ELR (cell line): ENCODE measurements at places on chromosomes 2 and 18.

- DNase-seq, result no peak
Measured at GRCh38 chr2:49237867-49238603, 83.7 kb upstream of the FSHR start.

DNA sequence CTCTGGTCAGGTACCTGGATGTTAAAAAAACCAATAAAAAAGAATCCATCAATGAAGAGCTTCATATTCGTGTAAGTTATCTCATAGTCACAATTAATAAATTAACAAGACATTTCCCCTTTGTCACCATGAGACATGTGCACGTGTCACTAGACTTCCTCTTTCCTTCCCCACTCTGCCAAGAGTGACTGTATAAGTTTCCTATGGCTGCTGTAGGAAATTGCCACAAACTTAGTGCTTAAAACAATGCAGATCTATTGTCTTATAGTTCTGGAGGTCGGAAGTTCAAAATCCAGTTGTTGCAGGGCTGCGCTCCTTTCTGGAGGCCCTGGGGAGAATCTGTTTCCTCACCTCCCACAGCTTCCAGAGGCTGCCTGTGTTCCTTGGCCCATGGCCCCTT, 35.8 kb downstream of the SLC9A4 start:
- DNase-seq, result no peak

- DNase-seq, result no peak
Measured at GRCh38 chr2:177262092-177262491, 2.4 kb downstream of the NFE2L2 start.

DNA sequence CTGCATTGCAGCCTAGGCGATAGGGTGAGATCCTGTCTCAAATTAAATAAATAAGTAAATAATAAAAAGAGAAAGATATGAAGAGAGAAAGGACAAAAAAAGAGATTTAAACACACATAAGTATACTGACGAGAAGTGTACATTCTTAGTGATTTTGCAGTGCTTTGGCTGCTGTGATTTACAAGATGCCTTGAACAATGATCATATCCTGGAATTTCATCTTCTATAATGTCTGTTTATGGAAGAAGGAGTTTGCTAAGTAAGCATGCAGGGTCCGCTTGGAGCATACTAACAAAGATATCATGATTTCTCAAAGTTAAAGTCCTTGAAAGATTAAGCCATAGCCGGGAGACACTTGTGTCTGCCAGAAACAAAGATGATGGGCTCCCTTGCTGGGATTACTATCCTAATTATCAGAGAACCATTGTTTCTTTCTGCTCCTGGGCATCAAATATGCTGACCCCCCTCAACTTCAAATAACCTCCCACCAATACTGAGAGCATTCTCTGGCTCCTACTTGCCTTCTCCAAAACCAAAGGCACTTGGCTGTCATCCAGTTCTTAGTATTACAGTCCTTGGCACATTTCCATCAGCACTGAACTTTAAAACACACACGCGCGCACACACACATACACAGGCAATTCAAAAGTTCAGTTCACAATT, 47.5 kb upstream of the STAM2 start:
- DNase-seq, result peak; percentile 49

GRCh38 chr2:55092439-55092838, 42.2 kb upstream of the RTN4 start:
- DNase-seq, result no peak

GRCh38 chr2:181393472-181393871, 63.7 kb upstream of the ITGA4 start:
- DNase-seq, result peak; percentile 74

DNA sequence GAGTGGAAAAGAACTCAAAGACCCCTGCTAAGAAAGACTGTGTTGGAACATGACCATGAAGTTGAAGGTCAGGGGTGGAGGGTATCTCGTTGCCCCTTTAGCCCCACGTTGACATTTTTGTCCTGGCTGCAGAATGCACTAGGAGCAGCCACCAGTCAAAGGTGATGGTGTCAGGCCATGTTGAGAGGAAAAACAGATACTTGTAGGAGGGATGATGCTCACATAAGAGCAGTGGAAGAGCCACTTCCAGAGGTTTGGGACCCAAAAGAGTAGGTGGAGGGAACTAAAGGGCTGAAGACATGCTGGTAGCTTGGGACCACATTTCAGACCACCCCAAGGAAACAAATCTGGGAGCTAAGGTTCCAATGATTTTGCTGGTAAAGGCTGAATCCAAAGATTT, 159.0 kb downstream of the MYO3B start:
- no peak for DNase-seq

- DNase-seq, result no peak
Measured at GRCh38 chr2:234130777-234131181, 80.3 kb downstream of the SPP2 start.

GRCh38 chr2:190887089-190887488, 6.5 kb downstream of the GLS start:
- DNase-seq, result peak; percentile 64

GRCh38 chr2:62014102-62014501, 108.6 kb downstream of the COMMD1 start:
- peak; percentile 5 for DNase-seq

DNA sequence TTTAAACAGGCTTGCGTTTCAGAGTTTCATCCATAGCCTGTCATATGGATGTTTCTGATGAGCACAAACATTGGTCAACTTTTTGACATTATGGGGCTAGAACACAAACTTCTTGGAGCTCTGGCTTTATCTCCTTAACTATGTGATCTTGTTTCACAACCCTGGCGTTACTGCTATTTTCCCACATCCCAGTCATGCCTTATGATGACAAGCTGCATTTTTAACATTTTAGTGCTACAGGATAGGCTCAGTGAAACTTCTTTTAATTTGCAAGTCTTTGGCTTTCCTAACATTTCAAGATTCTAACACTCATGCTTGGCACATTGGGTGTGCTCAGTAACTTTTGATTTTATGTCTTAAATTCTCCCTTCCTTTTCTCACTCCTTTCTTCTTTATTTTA, 21.0 kb upstream of the PDE1A start:
- DNase-seq, result no peak

- no peak for DNase-seq
Measured at GRCh38 chr2:174025271-174026121, 60.3 kb upstream of the SP3 start.

GRCh38 chr2:195451160-195451559, 205.9 kb upstream of the SLC39A10 start:
- no peak for DNase-seq

- DNase-seq, result no peak
Measured at GRCh38 chr2:159650574-159650973, 34.2 kb upstream of the BAZ2B start.

DNA sequence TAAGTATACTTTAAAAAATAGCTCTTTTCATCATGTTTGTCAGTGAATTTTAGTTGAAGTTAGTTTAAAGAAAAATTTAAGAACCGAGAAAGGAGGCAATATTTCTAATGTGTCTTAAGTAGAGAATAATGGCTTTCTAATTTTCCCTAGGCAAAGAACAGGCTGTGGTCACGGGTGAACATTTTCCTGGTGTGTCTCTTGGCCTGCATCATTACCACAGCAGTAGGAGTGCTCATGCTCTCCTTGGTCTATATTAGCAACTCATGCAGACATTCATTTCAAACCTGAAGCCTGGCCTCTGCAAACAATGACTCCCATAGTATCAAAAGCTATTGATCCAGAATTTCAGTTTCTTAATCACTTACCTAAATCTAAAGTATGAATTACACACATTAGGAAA, 57.4 kb downstream of the C18orf54 start:
- DNase-seq, result no peak

DNA sequence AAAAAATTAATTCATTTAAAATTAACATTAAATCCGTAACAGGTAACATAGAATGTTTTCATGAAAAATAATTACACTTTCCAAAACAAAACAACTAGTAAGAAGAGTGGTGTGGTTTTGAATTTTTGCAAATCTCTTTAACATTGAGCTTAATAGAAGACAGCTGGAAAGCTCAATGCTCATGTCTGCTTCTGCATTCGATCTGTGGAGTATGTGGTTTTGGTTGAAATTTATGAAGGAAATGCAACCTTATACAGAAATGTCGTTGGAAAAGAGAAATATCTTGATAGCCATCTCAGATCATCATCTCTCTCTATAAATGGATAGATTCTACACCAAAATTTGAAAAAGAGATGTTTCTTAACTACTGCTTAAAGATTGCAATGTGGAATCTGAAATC, 17.3 kb upstream of the FHL2 start:
- DNase-seq, result no peak

GRCh38 chr18:25099895-25100294, 252.1 kb downstream of the ZNF521 start:
- no peak for DNase-seq

GRCh38 chr18:12827588-12827987, 56.4 kb downstream of the PTPN2 start:
- no peak for DNase-seq

DNA sequence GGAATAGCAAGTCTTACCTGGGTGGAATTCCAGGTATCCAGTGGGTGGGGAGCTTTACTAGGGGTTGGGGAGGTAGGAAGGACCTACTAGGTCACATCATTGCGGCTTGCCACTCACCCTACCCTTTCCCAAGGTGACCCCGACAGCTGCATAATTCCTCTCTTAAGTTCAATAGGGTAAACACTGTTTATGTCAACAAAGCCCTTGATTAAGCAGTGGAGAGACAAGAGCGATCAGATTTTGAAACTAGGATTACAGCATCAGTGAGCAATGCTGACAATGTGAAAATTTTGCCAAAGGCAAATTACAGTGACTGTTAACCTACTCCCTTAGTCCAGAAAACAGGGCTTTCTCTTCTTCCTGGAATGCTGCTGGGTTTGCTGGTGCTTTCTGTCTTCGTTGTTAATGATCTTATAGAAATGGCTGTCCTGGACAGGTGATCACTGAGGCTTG, 14.5 kb downstream of the SLC19A3 start:
- DNase-seq, result peak; percentile 69

GRCh38 chr2:229686122-229686919, 28.0 kb downstream of the DNER start:
- DNase-seq, result no peak

DNA sequence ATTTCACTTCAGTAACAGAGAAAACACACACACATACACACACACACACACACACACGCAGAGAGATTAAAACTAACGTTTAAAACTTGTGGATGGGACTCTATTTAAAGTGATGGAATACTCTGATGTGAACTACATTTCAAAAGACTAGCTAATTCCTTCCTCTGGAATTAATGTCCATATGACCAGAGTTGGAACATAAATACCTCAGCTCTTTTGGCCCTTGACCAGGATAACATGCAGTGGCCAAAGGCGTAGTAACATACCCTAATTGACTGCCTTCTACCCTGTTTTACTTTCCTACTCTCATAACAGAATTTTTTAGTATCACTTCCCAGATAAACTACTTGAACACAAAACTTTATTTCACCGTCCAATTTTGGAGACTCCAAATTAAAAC, 671.3 kb upstream of the CHAC2 start:
- no peak for DNase-seq

DNA sequence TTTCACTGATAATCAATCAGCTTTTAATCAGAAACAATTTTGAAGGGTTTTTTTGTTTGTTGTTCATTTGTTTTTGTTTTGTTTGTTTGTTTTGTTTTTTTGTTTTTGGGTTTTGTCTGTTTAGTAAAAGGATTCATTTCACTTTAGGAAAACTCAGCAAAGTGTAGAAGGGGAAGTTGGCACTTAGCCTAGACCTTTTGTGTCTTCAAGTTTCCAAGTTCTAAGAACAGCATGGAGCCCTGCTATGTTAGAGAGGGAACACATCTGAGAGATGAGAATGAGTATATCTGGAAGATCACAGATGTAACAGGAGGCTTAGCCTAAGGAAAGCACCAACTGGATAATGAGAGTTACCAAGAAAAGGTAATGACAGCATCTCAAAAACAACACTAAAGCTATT, 501.5 kb downstream of the ERBB4 start:
- no peak for DNase-seq

GRCh38 chr2:100197631-100198153, 55.3 kb upstream of the AFF3 start:
- DNase-seq, result peak; percentile 53
